ENCODE measurements at places on chromosomes 7 and 10. TPM values are rescaled to one million over a fixed set of nuclear protein-coding genes. Genes with fewer than 3 reads are reported as not detected.

The ACTR3C gene
- 5.5 TPM for total RNA-seq

The HOXA11 gene
- not detected for total RNA-seq

The ZNF862 gene
- 12.7 TPM for total RNA-seq

The AGR2 gene
- total RNA-seq, result 11.5 TPM

The GJD4 gene
- 0.07 TPM for total RNA-seq

The ZNF804B gene
- total RNA-seq, result not detected

The ADIRF gene
- total RNA-seq, result 63.6 TPM

The CAMK2B gene
- total RNA-seq, result not detected

The RGR gene
- not detected for total RNA-seq

The HKDC1 gene
- total RNA-seq, result 2.4 TPM

The TBXAS1 gene
- total RNA-seq, result 1.3 TPM

The IKZF5 gene
- total RNA-seq, result 5.8 TPM

The SAMD9L gene
- total RNA-seq, result 5.3 TPM

The KNDC1 gene
- 0.07 TPM for total RNA-seq

The RADIL gene
- total RNA-seq, result not detected

The TMEM236 gene
- total RNA-seq, result 0.07 TPM

The CUBN gene
- total RNA-seq, result 0.71 TPM

The PRTFDC1 gene
- 2.1 TPM for total RNA-seq

The TPST1 gene
- total RNA-seq, result 51.4 TPM

The SMO gene
- 3.1 TPM for total RNA-seq

The NEURL1 gene
- total RNA-seq, result 1.6 TPM

The NPFFR1 gene
- not detected for total RNA-seq

The WEE2 gene
- 0.14 TPM for total RNA-seq

The FXYD4 gene
- not detected for total RNA-seq

The BLNK gene
- total RNA-seq, result 10.6 TPM

The ANLN gene
- total RNA-seq, result 1.4 TPM

The TACR2 gene
- total RNA-seq, result 0.07 TPM

The FLNC gene
- 1.0 TPM for total RNA-seq

The REPIN1 gene
- 30.4 TPM for total RNA-seq

The RNF133 gene
- not detected for total RNA-seq

The HACD1 gene
- total RNA-seq, result 20.2 TPM

The PRKAG2 gene
- 21.4 TPM for total RNA-seq

The CPED1 gene
- total RNA-seq, result 0.50 TPM

The PRF1 gene
- not detected for total RNA-seq

The DOCK1 gene
- 95.3 TPM for total RNA-seq

The CDNF gene
- 1.2 TPM for total RNA-seq
